Stimulated activated CD8-positive, alpha-beta memory T cell treated with anti-CD3 and anti-CD28 coated beads, Interleukin-12 subunit alpha, Interleukin-12 subunit beta, amount 100 ng/mL, for 1 hour (primary cell): ENCODE measurements at places on chromosomes 6 and 20.

- DNase-seq, result no peak
Observed at GRCh38 chr20:38272961-38273360, 12.4 kb upstream of the KIAA1755 start.

DNA sequence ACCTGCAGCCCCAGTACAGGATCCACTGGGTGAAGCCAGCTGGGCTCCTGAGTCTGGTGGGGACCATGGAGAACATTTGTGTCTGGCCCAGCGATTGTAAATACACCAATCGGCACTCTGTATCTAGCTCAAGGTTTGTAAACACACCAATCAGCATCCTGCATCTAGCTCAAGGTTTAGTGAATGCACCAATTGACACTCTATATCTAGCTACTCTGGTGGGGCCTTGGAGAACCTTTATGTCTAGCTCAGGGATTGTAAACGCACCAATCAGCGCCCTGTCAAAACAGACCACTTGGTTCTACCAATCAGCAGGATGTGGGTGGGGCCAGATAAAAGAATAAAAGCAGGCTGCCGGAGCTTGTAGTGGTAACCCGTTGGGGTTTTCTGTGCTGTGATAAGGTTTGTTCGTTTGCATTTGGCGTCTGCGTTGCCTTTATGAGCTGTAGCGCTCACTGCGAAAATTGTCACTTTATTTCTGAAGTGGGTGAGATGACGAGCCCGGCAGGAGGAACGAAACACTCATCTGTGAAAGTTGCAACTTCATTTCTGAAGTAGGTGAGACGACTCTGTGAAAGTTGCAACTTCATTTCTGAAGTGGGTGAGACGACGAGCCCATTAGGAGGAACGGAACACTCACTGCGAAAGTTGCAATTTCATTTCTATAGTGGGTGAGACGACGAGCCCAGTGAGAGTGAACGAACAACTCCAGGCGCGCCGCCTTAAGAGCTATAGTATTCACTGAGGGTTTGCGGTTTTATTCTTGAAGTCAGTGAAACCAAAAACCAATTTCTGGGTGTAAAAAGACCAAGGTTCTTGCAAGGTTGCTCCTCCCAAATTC, 31.1 kb downstream of the SERPINB6 start:
- peak; percentile 45 for DNase-seq

GRCh38 chr6:119390247-119390793, 40.8 kb upstream of the MAN1A1 start:
- DNase-seq, result no peak

DNA sequence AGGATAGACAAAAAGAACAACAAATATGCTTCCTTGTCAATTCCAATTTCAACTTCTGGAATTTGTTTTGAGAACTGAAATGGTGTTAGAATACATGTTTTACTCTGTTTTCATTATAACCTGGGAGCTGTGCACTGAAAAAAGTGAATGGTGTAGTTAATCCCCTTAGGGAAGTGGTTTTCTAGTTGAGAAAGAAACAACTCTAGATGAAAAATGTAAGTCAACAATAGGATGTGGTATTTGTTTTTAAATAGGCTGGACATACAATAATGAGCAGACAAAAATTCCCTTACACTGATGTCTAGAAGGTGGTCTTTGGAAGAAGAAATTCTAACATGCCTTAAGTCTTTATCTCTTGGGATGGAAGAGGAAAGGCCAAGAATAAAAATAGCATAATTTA, 59.9 kb upstream of the TINAG start:
- DNase-seq, result no peak

DNA sequence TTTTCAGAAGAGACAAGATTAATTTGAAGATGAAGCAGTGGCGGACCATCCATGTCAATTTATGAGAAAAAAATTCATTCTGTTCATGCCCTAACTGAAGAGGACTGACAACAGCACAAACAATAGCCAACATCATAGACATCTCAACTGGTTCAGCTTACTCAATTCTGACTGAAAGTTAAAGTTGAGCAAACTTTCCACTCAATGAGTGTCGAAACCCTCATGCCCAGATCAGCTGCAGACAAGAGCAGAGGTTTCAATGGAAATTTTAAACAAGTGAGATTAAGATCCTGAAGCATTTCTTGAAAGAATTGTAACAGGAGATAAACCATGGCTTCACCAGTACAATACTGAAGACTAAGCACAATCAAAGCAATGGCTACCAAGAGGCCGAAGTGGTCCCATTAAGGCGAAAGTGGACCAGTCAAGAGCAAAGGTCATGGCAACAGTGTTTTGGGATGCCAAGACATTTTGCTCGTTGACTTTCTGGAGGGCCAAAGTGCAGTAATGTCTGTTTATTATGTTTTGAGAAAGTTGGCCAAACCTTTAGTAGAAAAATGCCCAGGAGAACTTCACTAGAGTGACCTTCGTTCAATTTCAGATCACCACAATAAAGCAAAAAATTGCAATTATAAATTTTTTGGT, 6.1 kb upstream of the SFT2D1 start:
- DNase-seq, result no peak

DNA sequence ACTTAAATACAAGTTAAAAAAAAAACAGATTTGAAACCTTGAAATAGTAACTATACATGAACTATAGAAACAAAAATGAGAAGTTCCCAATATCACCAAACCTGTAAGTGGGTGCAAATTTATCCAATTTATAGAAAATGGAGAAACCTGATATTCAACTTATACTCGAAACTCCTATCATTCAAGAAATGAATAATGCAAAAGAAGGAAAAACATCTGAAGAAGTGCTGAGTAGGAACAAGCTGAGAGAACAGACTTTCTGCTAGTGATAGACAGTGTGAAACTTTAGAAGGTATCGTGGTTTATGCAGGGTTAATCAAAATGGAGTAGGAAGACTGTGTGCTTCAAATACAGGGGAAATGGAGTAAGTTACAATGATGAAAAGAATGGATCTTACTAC, 4.5 kb downstream of the GPR63 start:
- no peak for DNase-seq

DNA sequence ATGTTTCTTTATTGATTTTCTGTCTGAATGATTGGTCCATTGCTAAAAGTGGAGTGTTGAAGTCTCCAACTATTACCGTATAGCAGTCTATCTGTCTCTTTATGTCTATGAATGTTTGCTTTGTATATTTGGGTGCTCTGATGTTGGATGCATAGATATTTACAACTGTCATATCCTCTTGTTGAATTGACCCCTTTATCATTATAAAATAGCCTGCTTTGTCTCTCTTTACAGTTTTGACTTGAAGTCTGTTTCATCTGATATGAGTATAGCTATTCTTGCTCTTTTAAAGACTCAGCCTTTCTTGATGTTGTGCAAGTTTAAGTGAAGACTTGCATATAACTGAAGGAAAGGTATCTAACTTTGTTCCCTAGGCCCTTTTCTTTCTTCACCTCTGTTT, 173.8 kb upstream of the RAB32 start:
- DNase-seq, result no peak

GRCh38 chr6:35173044-35173426, 31.9 kb upstream of the TCP11 start:
- no peak for DNase-seq

DNA sequence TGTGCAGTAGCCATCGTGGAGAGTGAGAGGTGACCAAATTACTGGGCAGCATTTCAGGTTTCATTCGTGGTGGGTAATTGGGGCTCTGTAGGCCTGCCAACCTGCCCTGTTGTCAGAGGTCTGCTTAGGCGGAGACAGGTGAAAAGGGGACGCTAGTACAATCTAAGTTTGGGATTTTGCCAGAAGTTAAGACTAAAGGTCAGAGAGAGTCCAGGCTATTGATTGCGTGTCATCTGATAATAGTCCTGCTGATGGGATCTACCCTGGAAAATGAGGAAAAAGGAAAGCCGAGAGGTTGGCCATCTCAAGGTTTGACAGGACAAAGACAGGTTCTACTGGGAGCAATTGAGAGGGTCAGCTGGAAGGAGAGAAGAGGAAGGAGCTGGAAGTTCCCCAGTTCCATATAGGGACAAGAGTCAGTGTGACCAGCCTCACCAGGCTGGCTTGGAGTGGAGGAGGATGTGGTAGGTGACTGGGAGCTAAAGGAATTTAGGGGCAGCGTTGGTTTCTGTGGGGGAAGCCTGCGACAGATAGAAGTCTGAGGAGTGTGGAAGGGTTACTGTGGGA, 10.9 kb downstream of the ARFGEF2 start:
- DNase-seq, result no peak

- DNase-seq, result no peak
Observed at GRCh38 chr20:55173601-55174000, 698.2 kb downstream of the DOK5 start.

DNA sequence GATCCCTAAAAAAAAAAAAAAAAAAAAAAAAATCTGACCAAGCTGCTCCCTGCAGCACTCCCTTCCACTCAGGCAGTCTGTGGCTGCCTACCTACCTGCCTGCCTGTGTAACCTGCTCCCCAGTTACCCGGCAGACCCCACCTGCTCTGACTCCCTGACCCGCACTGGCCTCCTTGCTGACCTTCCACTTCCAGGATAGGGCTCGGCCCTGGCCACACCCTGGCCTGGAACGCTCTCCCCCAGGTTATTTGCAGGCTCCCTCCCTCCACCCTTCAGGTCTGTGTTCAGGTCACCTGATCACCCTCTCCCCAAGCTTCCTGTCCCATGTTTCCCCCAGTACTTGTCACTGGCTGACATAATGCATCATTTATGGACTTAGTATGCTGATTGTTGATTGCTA, 134.3 kb downstream of the SLC23A2 start:
- no peak for DNase-seq

GRCh38 chr20:34998331-34998950, 42.8 kb downstream of the MYH7B start:
- no peak for DNase-seq

GRCh38 chr20:1711826-1712601, 54.4 kb upstream of the SIRPG start:
- no peak for DNase-seq

GRCh38 chr20:20796766-20797440, 84.5 kb upstream of the RALGAPA2 start:
- DNase-seq, result no peak

DNA sequence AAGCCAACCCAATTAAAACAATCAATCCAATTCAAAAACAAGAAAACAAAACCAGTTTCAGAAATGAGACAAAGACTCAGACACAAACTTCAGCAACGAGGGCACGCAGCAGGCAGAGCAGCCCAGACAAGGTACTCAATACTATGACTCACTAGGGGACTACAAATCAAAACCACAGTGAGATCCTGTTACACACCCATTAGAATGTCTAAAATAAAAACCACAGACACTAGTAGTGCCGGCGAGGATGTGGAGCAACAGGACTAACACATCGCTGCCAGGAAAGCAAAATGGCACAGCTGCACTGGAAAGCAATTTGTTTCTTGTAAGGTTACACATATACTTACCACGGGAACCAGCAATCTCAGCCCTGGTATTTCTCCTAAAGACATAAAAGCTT, 28.4 kb upstream of the MAS1L start:
- DNase-seq, result peak; percentile 2

DNA sequence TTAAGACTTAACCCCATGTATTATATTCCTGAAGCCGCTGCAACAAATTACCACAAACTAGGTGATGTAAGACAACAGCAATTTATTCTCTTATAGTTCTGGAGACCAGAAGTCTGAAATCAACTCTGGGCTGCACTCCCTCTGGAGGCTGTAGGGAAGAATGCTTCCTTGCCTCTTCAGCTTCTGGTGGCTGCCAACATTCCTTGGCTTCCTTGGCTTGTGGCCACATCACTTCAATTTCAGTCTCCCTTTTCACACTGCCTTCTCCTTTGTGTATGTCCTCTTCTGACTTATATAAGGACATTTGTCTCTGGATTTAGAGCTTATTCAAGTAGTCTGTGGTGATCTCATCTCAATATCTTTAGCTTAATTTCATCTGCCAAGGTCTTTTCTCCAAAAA, 141.6 kb downstream of the DHX35 start:
- DNase-seq, result no peak

GRCh38 chr6:3457710-3458602, 1.1 kb upstream of the SLC22A23 start:
- DNase-seq, result no peak

DNA sequence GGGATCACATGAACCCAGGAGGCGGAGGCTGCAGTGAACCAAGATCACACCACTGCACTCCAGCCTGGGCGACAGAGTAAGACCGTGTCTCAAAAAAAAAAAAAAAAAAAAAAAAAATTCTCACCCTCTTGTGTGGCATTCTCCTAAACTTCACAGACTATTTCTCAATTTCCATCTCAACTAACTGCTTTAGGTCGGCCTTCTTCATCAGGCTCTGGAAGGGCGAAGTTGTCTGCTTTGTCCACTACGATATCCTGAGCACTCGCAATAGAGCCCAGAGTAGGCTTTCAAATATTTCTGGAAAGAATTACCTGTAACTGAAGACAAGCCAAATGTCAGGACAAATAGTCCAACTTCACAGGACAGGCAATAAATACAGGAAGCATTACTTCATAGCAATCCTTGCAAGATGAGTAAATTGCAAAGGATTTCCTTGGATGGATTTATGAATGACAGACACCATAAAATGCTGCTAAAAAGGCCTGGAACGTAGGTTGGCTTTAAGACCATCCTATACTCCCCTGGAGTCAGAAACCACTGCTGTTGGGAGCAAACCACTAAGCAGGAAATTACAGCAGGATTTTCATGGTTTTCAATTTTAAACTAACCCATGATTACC, 116.3 kb upstream of the SLC2A12 start:
- no peak for DNase-seq

DNA sequence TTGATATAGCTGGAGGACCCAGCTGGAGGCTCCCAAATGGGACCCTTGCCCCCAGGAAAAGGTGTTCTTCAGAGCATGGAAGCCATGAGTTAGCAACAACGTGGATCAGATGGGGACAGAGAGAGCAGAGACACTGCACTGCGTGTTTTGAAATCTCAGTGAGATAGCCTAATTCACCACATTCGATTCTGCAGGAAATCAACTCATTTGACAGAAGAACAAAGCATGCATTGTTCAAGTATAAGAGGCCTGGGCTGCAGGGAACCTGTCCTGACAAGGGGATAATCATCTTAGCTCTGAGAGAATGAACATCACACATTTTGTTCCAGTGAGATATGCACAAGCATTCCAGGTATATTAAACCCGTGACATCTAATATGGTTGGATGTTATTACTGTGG, 450.2 kb downstream of the CDH26 start:
- DNase-seq, result no peak

- DNase-seq, result no peak
Observed at GRCh38 chr6:53055873-53056272, 9.3 kb upstream of the FBXO9 start.

GRCh38 chr20:12965870-12966251, 42.9 kb upstream of the SPTLC3 start:
- no peak for DNase-seq

GRCh38 chr6:105369145-105369544, 33.7 kb downstream of the PREP start:
- no peak for DNase-seq
